Esophagus muscularis mucosa (tissue), 4 donors: ENCODE measurements at places on chromosomes 12 and 14. TPM values are rescaled to one million over a fixed set of nuclear protein-coding genes. Genes with fewer than 3 reads are reported as not detected.

CACNA1C gene
- total RNA-seq = 44.1 TPM

DNA sequence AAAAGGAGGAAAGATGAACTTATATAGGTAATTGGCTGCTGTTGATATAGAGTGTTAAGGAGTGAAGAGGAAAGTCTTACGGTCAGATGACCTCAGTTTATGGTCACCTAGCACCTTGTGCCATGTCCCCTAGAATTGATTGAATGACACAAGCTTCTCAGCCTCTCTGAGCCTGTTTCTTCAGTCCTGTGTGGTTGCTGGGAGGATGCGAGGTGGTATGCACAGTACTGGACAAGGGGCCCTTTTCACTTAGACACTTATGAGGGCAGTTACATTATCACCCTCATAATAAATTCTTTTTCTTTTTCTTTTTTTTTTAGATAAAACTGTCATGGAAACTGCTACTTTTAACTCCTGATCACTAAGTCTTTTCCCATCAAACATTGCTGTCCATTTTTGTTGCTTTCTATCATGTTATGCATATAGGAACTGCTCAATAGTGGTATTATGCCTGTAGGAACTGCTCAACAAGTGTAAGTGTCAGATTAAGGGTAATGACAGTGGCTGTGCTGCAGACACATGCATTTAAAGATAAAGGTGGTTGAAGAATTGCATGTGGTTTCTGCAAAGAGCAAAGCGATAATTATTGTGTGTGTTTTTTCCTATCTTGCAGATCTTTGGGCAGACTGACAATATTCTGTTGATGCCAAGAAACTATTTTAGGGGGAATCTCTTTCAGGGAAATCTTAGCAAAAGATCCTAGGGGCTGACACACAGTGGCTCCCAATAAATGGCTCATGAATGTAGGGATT lies 11.6 kb downstream of the ANO6 start:
- DNase-seq = no peak

FOXM1 gene
- total RNA-seq = not detected

DNA sequence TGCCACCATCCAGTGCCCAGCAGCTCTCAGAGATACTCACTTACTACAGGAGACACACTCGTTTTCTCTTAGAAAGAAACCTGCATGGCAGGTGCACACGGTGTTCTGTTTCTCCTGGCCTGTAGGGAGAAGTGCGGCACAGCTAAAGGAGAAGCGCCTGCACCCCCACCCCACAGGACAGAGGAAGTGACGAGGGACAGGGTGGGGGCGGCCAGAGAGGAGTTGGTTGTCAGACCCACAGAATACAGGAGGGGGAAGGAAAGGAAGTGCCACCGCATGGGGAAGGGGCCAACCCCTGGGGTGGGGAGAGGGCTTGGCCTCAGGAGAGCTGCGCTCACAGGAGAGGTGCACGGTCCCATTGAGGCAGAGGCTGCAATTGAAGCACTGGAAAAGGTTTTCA lies 8.8 kb downstream of the TNFRSF1A start:
- DNase-seq = no peak

DNA sequence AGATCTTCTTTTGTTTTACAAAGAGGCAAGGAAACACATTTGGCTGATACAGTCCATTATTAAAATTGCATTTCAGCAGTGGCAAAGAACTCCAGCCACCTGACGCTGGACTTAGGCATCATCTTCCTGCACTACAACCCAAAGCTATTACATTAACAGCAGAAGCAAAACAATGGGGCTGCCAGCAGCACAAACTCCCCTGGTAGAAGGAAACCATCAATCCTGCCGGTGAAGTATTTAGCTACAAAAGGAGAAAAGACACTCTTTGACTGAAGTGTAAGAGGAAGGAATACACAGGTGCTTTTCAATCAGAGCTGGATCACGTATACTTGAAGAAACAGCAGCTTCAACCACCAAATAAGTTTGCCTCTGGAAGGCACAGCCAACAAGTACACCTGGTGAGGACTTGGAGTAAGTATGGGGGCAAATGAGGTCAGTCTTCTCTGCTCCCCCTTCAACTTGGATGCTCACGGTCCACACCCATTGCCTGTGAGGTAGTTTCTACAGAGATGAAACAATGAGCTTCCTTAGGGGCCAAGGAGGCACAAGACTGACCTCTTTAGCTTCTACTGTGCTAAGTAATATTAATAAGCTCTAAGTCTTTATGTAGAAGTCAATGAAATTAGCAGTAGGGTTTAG lies 125.9 kb upstream of the FOXN3 start:
- peak; percentile 86 for DNase-seq

DNA sequence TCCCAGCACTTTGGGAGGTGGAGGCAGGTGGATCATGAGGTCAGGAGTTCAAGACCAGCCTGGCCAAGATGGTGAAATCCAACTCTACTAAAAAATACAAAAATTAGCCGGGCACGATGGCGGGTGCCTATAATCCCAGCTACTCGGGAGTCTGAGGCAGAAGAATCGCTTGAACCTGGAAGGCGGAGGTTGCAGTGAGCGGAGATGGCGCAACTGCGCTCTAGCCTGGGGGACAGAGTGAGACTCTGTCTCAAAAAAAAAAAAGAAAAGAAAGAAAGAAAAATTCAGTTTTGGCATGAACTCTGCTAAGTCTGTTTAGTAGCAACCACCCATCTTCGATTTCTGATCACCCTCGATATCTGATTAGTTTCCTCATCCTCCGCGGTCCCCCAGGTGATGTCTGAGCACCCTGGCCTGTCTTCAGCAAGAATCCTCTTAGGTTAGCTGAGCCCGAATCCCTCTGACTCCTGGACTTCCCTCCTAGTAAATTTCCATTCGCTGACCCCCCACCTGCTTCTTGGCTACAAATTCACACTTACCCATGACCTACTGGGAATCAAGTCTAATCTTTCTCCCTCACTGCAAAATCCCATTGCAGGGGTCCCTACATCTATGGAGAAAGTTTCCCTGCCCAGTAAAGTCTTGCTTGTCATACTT lies 879 bp upstream of the HSPB8 start:
- no peak for DNase-seq

DNA sequence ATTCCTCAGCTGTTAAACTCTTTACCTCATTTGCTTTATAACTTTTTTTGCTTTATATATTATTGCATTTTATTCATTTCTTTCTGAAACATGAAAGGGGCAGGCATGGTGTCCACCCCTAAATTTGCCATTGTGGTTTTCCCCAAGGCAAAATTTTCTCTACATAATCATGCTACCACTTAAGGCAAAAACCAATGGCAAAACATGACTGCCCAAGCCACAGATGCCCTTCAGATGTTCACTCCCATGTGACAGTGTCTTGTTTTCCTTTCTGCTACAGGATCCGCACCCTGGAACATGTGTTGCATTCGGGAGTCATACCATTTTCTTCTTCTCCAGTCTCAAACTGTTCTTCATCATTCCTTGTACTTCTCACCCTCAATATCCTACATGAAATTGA lies 28.3 kb downstream of the TTC5 start:
- no peak for DNase-seq

- no peak for DNase-seq
These were observed 339.6 kb upstream of the FOXG1 start for GRCh38 chr14:28426960-28427359.

PIWIL1 gene
- total RNA-seq = not detected

GRCh38 chr12:53825246-53826081 lies 73.7 kb upstream of the CISTR start:
- no peak for DNase-seq

CCDC60 gene
- not detected for total RNA-seq

SIRT4 gene
- total RNA-seq = 2.3 TPM

DNA sequence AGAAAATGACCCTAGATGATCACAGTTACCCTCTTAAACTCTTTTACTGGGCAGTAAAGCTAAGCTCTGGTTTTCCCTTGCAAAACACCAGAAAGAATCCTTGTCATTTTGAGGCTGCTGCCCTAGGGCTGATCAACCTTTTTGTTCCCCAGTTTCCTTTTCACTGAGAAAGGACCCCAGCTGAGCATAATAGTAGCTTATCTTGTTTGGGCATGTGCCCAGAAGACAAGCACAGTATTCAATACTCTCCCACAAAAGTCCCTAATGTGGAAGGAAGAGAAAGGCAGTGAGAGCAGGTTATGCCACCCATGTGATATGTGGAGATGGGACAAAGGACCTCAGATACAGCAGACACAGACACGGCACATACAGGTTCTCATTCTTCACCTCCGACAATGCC lies 332.6 kb upstream of the TMPO start:
- no peak for DNase-seq

CPM gene
- 39.1 TPM for total RNA-seq

DNA sequence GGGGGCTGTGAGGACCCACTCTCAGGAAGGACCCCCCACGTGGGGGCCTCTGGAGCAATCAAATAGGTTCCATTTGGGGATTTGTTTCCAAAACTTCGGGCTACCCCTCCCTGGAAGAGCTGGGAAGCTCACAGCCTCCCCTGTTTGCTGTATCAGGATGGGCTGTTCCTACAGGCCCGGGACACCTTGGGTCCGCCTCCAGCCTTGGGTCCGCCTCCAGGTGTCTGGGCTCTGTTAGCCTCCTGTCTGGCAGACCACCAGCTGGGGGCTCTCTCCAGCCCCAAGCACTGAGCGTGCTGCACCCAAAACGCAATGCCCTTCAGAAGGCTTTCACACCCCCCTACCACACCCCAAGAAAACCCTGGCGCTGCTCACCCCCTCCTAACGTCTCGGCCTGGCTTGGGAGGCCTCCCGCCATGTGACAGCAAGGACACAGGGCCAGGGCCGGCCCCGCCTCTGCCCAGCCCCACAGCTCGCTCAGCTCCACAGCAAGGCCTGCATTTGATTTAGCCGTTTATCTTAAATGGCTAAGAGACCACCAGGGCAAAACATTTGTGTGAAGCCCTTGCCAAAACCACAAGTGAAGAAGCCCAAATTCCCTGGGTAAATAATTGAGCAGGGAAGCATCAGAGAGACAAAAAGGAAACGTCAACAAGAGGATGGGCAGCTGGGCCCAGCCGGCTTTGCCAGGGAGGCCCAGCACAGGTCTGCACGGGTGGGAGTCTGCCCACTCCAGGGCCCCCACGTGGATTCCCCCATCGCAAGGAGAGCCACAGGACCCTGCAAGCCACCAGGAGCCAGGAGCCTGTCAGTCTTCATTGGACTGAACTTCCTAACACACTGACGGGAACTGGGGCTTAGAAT lies 39.9 kb downstream of the BCL11B start:
- DNase-seq = no peak

KRT1 gene
- not detected for total RNA-seq

GRCh38 chr12:122569288-122569687 lies 42.2 kb downstream of the KNTC1 start:
- peak; percentile 62 for DNase-seq

DACT1 gene
- total RNA-seq = 22.7 TPM

WDHD1 gene
- 4.2 TPM for total RNA-seq

C12orf50 gene
- total RNA-seq = not detected

- no peak for DNase-seq
These were observed 323.0 kb downstream of the VRK1 start for GRCh38 chr14:97120204-97120603.

- no peak for DNase-seq
These were observed 43.5 kb downstream of the CMKLR1 start for GRCh38 chr12:108295641-108296040.

TRHDE gene
- 1.2 TPM for total RNA-seq

LRIG3 gene
- 42.4 TPM for total RNA-seq

BDKRB2 gene
- 16.1 TPM for total RNA-seq

DNA sequence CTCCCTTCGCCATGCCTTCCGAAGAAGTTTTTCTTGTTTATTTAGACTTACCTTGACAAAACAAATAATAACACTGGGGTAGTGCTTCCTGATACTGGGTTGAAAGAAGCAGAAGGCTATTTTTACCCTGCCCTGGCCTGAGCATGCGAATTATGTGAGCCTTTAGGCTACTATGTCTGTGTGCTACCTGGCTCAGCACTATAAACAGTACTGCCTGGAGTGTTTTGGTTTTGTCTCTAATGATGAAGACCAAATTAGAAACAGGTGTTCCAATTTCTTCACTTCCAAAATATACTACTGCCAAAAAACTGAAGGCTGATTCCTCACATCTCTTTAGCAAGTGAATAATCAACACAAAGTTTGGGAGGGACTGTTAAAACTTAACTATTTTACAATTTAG lies 7.6 kb upstream of the OVCH1 start:
- no peak for DNase-seq

DNA sequence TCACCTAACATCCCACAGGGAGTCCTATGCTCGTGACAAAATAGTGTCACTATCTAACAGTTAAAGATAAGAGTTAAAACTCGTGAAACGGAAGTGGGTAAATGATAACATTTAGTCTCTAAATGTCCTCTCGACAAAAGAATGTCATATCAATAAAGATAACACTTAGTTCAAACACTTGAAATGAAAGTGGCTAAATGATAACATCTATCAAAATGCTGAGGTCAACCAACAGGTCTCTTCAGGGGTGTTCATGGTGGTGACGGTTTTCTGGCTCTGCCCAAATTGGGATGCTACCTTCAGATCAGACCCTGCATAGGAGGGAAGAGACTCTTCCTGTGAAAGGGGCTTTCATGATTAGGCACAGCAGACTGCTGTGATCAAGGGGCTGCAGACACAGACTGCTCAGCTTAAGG lies 22.1 kb downstream of the IL26 start:
- DNase-seq = no peak

GRCh38 chr14:78403278-78403815 lies 233.2 kb downstream of the NRXN3 start:
- peak; percentile 74 for DNase-seq

GRCh38 chr14:90609376-90609775 lies 206.9 kb downstream of the TTC7B start:
- DNase-seq = no peak

SDR9C7 gene
- 0.42 TPM for total RNA-seq
